ENCODE measurements at places on chromosomes 1 and 21.

DNA sequence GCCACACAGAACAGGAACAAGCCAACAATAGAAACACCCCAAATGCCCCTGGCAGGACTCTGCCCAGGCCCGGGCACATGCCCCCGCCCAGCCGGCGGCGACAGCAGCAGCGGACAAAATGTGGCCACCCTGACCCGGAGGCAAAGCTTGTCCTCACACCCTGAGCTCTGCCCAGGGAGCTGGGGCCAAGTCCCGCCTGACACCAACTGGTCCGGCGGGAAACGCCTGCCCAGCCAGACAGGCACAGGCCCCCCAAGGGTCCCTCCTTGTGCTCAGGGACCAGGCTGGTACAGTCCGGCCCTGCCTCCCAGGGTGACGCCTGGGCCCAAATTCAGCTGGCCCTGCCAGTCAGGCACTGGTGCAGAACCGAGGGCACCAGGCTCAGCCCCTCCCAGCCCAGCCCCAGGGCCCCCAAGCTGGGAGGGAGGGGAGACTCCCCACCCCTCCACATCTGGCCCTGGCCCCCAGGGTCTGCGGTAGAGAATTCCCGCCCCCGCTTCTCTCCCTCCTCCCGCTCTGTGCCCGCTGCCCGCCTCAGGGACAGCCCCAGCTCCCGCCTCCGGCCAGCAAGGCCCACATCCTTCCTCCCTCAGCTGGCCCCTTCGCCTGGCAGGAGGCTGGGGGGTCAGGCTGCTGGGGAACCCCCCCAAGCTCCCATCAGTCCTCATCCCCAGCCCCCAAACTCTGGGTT is 2.0 kb downstream of the AHDC1 start:
- DNase-seq = no peak
- peaks cover 29% of the 10 kb centered on the region for H3K4me1 ChIP-seq
- H3K4me3 ChIP-seq = peak overlapping the region; percentile 85
- H3K27me3 ChIP-seq = no peaks in the 10 kb centered on the region

DNA sequence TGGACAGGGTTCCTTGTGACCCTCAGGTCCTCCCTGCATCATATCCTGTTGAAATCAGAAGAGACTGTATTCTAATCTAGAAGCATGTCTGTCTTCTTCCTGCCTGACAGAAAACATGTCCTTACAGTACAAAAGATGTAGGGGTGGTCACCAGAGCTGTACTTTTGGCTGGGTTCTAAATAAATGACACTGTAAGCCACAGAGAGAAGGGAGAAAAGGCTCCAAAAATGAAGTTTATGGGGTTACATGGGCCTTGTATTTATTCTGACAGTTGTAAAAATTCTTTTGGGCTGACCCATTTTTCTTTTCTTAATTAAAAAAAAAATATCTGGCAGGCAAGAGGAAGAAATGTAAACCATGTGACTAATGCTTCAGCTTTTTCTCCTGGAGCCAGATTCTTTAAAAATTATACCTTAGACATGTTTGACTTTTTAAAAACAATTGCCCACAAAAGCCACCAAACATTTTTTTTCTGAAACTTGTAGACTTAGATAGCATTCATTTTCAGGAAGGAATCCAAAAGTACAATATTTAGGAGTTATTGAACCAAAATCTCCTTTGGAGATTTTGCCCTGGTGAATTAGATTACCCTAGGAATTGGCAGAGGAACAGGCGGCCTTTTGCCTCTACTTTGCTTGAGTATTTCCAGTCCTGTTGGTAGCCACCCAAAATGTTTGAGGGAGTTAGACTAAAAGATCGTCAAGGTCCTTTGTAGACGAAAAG is 17.1 kb downstream of the RGL1 start:
- H3K4me1 ChIP-seq = peaks cover 5% of the 10 kb centered on the region
- no peak overlapping the region for H3K4me3 ChIP-seq
- peak overlapping the region; percentile 18 for H3K27ac ChIP-seq
- DNase-seq = no peak
- H3K27me3 ChIP-seq = no peaks in the 10 kb centered on the region

DNA sequence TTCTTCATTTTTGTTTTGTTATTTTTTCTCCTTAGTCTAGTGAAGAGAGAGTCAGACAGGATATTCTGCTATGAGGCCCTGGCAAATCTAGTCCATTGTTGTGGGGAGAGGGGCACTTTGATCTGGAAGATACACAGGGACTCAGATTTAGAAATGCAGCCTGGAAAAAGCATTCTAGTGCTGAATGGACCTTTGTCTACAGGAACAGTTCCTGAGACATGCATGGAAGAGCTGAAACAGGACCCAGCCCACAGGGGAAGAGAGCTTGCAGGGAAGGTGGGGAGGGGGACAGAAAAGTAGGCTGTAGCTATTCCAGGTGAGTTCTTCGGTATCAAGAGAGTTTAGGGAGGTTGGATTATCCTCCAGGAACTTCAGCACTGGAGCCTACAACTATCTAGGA is 98.5 kb downstream of the AKT3 start:
- no peak overlapping the region for H3K27ac ChIP-seq
- no peaks in the 10 kb centered on the region for H3K27me3 ChIP-seq
- no peak for DNase-seq
- H3K4me1 ChIP-seq = no peaks in the 10 kb centered on the region
- H3K4me3 ChIP-seq = no peak overlapping the region

DNA sequence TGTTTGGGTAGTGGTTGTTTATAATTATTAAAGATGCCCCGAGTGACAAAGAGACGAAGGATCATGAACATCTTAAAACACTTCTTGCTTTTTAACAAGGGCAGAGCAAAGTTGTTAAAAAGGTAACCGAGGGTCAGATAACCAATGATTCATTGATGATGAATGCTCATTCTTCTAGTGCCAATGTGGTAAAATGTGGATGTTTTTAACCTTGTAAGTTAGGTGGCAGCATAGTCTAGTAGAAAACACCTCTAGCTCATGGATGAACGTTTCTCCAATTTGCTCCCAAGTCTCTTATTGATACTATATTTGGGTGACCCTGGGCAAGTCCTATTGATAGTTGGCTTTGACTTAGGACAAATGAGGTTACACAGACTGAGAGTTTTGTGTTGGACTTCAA is 167.9 kb downstream of the KIF26B start:
- H3K27me3 ChIP-seq = no peaks in the 10 kb centered on the region
- no peak for DNase-seq
- H3K36me3 ChIP-seq = no peaks in the 10 kb centered on the region
- H3K4me1 ChIP-seq = no peaks in the 10 kb centered on the region

DNA sequence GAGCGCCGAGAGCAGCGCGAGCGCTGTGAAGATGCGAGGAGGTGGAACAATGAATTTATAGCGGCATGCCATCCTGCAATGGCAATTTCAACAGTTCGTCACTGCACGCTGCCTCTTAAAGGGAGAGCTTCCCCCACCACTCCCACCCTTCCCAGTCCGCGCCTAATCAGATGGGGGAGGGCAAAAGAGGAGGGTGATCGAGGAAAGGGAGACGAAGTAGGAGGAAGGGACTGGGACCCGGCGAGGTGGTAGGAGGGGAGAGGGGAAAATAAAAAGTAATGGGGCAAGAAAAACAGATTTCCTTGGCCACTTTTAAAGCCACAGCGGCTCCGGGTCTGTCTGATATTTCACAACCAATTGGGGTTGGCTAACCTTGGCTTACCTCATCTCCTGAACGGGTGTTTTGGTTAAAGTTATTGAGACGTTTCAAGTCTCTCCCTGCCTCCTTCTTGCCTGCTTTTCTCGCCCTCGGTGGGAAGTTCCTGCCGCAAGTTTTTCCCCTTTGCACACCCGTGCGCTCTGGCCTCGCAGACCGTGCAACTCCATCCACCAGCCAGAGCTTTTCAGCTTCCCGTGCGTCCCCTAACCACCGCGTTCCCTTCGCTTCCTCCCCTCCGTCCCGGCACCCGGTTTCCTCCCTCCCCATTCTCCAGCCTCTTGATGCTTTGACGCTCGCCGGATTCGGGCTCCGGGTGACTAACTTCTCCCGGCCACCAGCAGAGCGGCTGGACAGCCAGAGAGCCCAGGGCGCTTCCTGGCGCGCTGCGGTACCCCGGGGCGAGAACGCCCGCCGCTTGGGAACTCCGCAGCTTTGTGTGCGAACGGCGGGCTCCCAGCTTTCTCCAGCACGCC is at the start of gene ADAMTS5:
Gene ADAMTS5 (minus strand): TSS at position 27 of the 852 bp plus-strand sequence. CDS start 697 bp downstream, outside the sequence.
- H3K27me3 ChIP-seq = peaks cover 62% of the 10 kb centered on the region
- peak; percentile 39 for DNase-seq
- no peak within 1 kb of the TSS for H3K27ac ChIP-seq

- H3K4me3 ChIP-seq = no peak overlapping the region
- no peaks in the 10 kb centered on the region for H3K36me3 ChIP-seq
- H3K27me3 ChIP-seq = no peaks in the 10 kb centered on the region
- no peak for DNase-seq
- no peak overlapping the region for H3K27ac ChIP-seq
- H3K4me1 ChIP-seq = peaks cover 9% of the 10 kb centered on the region
These were observed 2.6 kb upstream of the RNF2 start for GRCh38 chr1:185042737-185043136.

- no peaks in the 10 kb centered on the region for H3K4me1 ChIP-seq
- no peaks in the 10 kb centered on the region for H3K27me3 ChIP-seq
- DNase-seq = no peak
- H3K4me3 ChIP-seq = no peak overlapping the region
These were observed 15.8 kb downstream of the ATG4C start for GRCh38 chr1:62799688-62800087.

- no peaks in the 10 kb centered on the region for H3K36me3 ChIP-seq
- H3K4me1 ChIP-seq = peaks cover 6% of the 10 kb centered on the region
- no peak for DNase-seq
- no peaks in the 10 kb centered on the region for H3K27me3 ChIP-seq
These were observed 2.1 kb downstream of the ADAMTS4 start for GRCh38 chr1:161196521-161197451.

DNA sequence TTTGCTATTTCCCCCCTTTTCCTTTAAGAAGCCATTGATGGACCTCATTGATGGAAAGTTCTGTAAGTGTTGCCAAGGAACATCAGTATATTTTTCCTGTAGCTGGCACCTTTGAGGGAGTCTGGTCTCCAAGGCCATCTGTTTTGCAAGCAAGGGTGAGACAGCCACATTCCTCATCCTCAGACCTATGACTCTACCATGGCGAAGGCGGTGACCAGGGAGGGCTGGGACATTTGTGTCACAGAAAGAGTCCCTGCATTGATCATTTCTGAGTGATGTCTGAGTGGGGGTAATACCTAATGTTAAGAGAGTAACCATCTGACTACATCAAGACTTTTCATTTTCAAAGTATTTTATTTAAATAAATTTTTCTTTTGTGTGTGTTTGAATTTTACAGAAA is 35.4 kb downstream of the KIAA0040 start:
- H3K36me3 ChIP-seq = peaks cover 23% of the 10 kb centered on the region

DNA sequence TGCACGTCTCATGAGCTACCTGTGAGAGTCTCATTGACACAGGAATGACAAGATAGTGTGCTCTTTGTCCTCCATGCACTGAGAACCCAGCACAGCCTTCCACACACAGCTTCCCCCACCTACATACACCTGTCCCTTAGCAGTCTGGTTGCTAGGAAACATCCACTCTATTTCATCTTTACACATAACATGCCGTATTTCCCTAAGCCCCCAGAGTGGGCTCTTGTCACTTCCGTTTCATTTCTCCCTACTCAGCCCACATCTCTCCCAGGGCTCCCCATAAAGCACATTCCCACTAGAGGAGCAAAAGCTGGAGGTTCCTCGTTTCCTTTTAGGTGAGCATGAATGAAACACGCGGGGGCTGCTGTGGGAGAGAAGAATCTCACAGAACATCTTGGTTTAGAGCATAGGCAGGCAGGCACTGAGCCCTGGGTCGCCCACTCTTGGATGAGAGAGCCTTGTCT is 137.1 kb downstream of the ETS2 start:
- no peaks in the 10 kb centered on the region for H3K4me1 ChIP-seq
- no peaks in the 10 kb centered on the region for H3K27me3 ChIP-seq
- H3K36me3 ChIP-seq = no peaks in the 10 kb centered on the region
- no peak overlapping the region for H3K4me3 ChIP-seq

GRCh38 chr1:239678181-239678580 is 291.8 kb downstream of the CHRM3 start:
- no peak overlapping the region for H3K27ac ChIP-seq
- H3K27me3 ChIP-seq = no peaks in the 10 kb centered on the region
- H3K36me3 ChIP-seq = no peaks in the 10 kb centered on the region
- H3K4me1 ChIP-seq = no peaks in the 10 kb centered on the region
- no peak overlapping the region for H3K4me3 ChIP-seq

DNA sequence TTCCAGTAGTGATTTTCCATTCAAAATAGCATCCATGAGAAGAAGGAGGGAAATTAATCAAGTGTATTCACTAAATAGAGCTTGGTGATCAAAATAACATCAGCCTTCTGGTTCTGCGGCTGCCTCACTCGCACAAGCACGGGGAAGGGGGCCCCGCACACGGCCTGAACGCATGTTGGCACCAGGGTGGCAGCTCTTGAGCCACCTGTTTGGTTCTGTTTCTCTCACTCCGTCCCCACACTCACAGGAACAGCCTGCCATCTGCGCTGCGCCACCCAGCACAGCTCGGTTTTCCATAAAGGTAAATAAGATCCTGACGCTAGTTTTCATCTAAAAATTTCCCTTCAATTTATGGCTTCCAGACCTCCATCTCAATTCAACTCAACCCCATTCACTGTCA is 49.4 kb downstream of the TIAM1 start:
- no peaks in the 10 kb centered on the region for H3K36me3 ChIP-seq
- no peak overlapping the region for H3K4me3 ChIP-seq
- H3K27me3 ChIP-seq = no peaks in the 10 kb centered on the region
- H3K4me1 ChIP-seq = peaks cover 18% of the 10 kb centered on the region
- no peak for DNase-seq

- H3K27me3 ChIP-seq = no peaks in the 10 kb centered on the region
- peaks cover 15% of the 10 kb centered on the region for H3K36me3 ChIP-seq
- no peak for DNase-seq
- no peak overlapping the region for H3K4me3 ChIP-seq
- H3K4me1 ChIP-seq = no peaks in the 10 kb centered on the region
These were observed 8.0 kb downstream of the CSF1 start for GRCh38 chr1:109918671-109919070.

DNA sequence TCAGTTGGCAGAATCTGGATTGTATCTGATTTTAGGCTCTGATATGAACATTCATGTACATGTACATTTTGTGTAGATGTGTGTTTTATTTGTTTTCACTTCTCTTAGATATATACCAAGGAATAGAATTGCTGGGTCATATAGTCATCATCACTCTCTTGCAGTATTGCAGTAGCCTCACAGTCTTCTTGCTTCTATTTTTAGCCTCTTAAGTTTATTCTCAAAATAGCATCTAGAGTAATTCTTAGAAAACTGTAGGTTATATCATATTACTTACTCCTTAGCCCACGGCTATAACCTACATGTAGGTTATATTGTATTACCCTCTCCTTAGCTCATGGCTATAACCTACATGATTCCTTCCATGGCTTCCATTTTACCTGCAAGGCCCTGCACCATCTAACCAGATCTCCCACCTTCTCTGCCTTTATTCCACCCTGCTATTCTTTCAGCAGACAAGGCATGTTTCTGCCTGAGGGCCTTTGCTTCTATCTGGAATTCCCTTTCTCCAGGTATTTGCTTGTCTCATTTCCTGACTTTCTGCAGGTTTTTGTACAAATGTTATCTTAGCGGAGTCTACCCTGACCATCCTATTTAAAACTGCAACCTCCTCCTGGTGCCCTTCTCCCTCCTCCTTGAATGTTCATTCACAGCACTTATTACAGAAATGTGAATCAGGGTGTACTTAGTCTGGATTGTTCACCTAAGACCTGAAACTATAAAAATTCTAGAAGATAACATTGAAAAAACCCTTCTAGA is 109.0 kb upstream of the ETV3 start:
- no peaks in the 10 kb centered on the region for H3K36me3 ChIP-seq
- no peak for DNase-seq
- peaks cover 4% of the 10 kb centered on the region for H3K27me3 ChIP-seq
- no peaks in the 10 kb centered on the region for H3K4me1 ChIP-seq
- H3K4me3 ChIP-seq = no peak overlapping the region

Data from RWPE2 (cell line).